Endodermal cell (in vitro differentiated cells): ENCODE measurements at places on chromosomes 1 and 21.

GRCh38 chr1:111197598-111198284 lies 2.7 kb downstream of the DENND2D start:
- no peaks in the 10 kb centered on the region for H3K36me3 ChIP-seq
- peaks cover 9% of the 10 kb centered on the region for H3K4me1 ChIP-seq
- no peaks in the 10 kb centered on the region for H3K27me3 ChIP-seq
- H3K4me3 ChIP-seq = no peak overlapping the region
- peak; percentile 91 for DNase-seq

DNA sequence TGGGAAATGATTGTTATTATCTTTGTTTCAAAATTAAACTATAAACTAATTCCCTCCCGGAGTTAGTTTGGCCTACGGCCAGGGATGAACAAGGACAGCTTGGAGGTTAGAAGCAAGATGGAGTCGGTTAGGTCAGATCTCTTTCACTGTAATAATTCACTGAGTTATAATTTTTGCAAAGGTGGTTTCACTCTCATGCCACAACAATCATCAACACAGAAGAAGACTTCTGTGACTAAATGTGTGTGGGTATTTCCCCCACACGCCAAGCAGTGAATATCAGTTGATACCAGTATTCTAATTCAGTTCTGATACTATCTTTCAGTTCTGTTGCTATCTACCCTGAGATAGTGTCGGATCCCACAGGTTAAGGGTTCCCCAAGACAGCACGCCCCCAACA lies 215.1 kb downstream of the S1PR1 start:
- peaks cover 41% of the 10 kb centered on the region for H3K27me3 ChIP-seq
- no peak overlapping the region for H3K27ac ChIP-seq
- DNase-seq = no peak
- no peaks in the 10 kb centered on the region for H3K4me1 ChIP-seq
- H3K4me3 ChIP-seq = no peak overlapping the region

DNA sequence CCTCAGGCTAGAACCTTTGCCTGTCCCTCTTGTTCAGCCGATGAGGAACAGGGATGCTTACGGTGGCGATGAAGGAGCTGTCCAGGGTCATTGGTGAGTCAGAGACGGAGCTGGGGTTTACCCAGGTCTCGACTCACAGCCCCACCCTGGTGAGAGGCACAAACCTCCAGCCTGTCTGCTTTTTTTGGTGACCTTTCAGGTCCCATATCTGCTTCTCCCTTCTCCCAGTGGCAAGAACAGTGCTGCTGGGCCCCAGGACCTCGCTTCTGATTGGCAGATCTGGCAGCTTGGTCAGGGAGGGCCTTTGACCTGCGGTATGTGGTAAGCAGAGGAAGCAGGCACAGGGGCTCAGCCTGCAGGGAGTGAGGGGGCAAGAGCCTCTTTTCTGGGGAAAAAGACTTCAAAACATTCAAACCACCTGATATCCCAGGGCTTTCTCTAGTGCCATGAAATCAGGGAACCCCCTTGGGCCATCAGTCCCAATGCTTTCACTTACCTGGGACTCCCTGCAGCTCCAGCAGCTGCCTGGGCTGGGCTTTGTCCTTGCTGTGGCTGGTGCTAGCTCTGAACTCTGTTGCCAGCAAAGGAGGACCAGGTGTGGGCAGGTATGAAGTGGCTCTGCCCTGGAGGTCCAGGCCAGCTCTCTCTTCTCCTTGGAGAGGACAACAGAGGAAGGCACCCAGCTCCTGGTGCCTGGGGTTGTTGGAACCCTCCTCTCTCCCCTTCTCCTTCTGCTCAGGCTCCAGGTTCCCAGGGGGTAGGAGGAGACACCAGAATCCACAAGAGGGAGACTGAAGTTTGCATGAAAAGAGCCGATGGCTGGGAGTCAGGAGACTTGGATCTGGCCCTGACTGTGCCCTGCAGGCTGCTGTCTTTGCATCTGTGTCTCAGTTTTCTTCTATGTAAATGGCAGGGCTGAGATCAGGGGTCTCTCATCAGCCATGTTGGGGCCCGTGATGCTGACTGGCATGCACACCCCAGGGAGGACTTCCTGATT lies 41.4 kb downstream of the TRIM62 start:
- H3K4me1 ChIP-seq = no peaks in the 10 kb centered on the region
- DNase-seq = peak; percentile 84
- no peaks in the 10 kb centered on the region for H3K36me3 ChIP-seq
- H3K4me3 ChIP-seq = no peak overlapping the region
- H3K27me3 ChIP-seq = no peaks in the 10 kb centered on the region
- peak overlapping the region; percentile 37 for H3K27ac ChIP-seq

DNA sequence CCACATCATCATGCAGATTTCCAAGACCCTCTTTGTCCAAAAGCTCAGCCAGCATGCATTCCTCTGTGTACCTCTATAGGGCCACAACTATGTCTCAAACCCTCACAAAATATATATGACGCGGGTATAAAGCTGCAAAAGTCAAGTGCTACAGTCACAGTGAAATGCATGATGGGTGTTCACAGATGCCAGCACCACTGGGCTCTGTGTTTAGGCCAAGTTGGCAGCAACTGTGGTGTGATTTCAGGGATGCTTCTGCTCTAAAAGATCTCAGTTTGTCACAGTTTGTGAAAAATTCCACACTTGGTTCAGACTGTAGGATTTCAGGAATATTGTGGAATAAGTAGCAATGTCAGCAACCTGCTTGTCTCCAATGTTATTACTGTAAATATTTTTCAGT lies 23.9 kb upstream of the SELP start:
- H3K27me3 ChIP-seq = no peaks in the 10 kb centered on the region
- no peaks in the 10 kb centered on the region for H3K4me1 ChIP-seq
- no peak for DNase-seq
- H3K36me3 ChIP-seq = no peaks in the 10 kb centered on the region

DNA sequence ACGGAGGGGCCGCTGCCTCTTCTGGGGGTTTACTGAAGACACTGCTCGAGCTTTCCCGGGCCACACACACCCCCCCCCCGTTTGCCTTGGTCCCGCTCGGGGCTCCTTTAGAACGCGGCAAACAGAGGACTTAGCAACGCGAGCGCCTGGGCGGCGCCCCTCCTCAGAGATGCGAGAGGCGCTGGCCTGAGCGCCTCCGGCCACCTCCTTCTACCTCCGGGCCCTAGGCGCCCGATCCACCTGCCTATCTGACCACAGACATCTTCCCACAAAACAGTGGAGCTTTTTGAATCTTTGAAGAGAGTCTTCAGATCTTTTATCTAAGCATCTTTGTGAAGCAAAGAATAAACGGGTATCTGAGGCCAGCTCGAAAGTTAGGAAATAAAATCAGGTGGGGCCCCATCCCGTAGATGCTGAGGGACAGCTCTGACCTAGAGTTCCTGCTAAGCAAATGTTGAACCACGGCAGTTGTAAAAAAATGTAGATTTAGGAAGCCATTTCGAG lies 436 bp upstream of the TTLL7 start:
- DNase-seq = peak; percentile 93
- no peaks in the 10 kb centered on the region for H3K4me1 ChIP-seq
- H3K27me3 ChIP-seq = peaks cover 75% of the 10 kb centered on the region
- H3K27ac ChIP-seq = peak overlapping the region; percentile 90
- H3K36me3 ChIP-seq = no peaks in the 10 kb centered on the region

GRCh38 chr1:246164764-246165163 lies 342.3 kb downstream of the SMYD3 start:
- H3K27me3 ChIP-seq = no peaks in the 10 kb centered on the region
- no peak overlapping the region for H3K27ac ChIP-seq
- H3K4me3 ChIP-seq = no peak overlapping the region
- no peaks in the 10 kb centered on the region for H3K4me1 ChIP-seq
- no peaks in the 10 kb centered on the region for H3K36me3 ChIP-seq
- DNase-seq = no peak

- no peak overlapping the region for H3K4me3 ChIP-seq
- H3K27ac ChIP-seq = no peak overlapping the region
- no peak for DNase-seq
- H3K27me3 ChIP-seq = no peaks in the 10 kb centered on the region
- no peaks in the 10 kb centered on the region for H3K4me1 ChIP-seq
- H3K36me3 ChIP-seq = peaks cover 5% of the 10 kb centered on the region
These were observed 38.6 kb upstream of the ETS2 start for GRCh38 chr21:38766987-38767722.

DNA sequence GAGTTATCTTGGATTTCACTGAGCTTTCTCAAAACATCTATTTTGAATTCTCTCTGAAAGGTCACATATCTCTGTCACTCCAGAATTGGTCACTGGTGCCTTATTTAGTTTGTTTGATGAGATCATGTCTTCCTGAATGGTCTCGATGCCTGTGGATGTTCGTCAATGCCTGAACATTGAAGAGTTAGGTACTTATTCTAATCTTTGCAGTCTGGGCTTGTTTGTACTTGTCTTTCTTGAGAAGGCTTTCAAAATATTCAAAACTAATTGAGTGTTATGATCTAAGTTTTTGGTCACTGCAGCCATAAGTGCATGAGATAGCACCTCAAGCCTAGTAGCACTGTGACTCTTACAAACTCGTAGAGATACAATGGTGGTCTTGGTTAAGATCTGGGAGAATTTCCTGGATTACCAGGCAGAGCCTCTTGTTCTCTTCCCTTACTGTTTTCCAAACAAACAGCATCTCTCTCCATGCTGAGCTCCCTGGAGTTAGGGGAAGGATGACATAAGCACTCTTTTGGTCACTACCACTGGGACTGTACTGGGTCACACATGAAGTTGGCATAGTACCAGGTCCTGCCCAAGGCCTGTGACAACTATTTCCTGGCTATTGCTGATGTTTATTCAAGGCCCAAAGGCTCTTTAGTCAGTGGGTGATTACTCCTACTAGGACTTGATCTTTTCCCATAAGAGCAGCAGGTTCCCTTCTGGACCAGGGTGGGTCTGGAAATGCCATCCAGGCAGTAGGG lies 25.6 kb downstream of the SLC22A15 start:
- no peak for DNase-seq
- H3K36me3 ChIP-seq = peaks cover 60% of the 10 kb centered on the region
- no peaks in the 10 kb centered on the region for H3K27me3 ChIP-seq
- H3K4me1 ChIP-seq = no peaks in the 10 kb centered on the region

GRCh38 chr1:207847116-207847515 lies 63.8 kb downstream of the CD34 start:
- H3K4me1 ChIP-seq = no peaks in the 10 kb centered on the region
- no peak for DNase-seq
- H3K27me3 ChIP-seq = no peaks in the 10 kb centered on the region
- no peak overlapping the region for H3K4me3 ChIP-seq
- no peaks in the 10 kb centered on the region for H3K36me3 ChIP-seq
- no peak overlapping the region for H3K27ac ChIP-seq

- no peak overlapping the region for H3K27ac ChIP-seq
- no peak for DNase-seq
- no peak overlapping the region for H3K4me3 ChIP-seq
- no peaks in the 10 kb centered on the region for H3K36me3 ChIP-seq
These were observed 21.4 kb upstream of the FASLG start for GRCh38 chr1:172637522-172637921.

- H3K27me3 ChIP-seq = no peaks in the 10 kb centered on the region
- H3K4me1 ChIP-seq = no peaks in the 10 kb centered on the region
- no peak overlapping the region for H3K4me3 ChIP-seq
These were observed 34.1 kb upstream of the RUNX1 start for GRCh38 chr21:35083246-35083645.

DNA sequence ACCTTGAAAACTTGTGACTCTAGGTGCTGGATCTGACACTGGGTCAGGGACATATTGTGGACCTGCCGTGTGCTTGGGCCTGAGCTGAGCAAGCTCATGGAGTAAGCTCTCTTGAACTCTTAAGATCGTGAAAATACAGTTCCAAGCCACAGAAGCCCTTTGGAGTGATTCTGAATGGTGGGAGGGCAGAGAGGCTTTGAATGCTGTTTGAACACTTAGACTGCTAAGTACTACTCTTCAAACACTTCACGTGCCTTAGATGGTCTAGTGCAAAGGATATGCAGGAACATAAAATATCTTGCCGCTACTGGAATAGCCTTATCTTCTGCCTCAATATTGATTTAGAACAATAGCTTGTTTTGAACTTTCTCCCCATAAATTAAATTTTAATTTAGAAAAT lies 21.6 kb downstream of the ROR1 start:
- H3K27me3 ChIP-seq = no peaks in the 10 kb centered on the region
- H3K4me1 ChIP-seq = peaks cover 46% of the 10 kb centered on the region
- peaks cover 16% of the 10 kb centered on the region for H3K36me3 ChIP-seq
- H3K4me3 ChIP-seq = no peak overlapping the region
- H3K27ac ChIP-seq = no peak overlapping the region

- peaks cover 4% of the 10 kb centered on the region for H3K27me3 ChIP-seq
- DNase-seq = peak; percentile 34
- peaks cover 3% of the 10 kb centered on the region for H3K4me1 ChIP-seq
- H3K27ac ChIP-seq = no peak overlapping the region
These were observed 1.7 kb upstream of the FAM89A start for GRCh38 chr1:231041719-231042261.

DNA sequence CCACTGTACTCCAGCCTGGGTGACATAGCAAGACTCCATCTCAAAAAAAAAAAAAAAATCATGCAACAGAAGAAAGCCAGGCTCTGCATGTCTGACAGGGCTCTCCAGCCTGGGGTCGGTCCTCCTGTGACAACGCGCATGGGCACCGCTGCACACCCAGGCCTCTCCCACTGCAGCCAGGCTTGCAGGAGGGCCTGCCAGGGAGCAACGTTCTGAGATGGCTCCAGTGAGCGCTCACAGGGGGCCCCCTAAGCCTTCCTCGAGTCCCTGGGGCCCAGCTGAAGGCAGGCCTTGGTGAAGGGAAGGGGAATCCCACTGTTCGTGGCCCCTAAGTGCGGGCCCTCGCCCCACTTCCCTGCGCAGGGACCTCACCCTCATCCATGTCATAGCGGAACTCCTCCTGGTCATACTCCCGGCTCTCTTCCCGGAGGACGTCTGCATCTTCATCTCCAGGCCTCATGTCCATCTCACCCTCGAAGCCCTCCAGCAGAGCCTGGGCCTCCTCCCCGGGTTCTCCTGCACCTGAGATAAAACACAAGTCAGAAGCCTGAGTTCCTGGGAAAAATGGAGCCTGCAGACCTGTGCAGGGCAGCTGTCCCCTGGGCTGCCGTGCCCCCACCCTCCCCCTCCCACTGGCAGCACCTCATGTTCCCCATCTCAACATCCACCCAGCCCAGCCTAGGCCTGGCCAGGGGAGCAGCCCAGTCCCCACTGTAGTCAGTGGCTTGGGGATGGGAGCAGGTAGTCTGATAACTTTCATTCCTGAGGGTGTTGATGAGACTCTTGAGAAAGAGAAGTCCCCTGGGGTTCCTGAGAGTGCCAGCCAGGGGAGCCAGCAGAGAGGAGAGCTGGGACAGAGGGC lies 20.3 kb downstream of the RSPH1 start:
- peak; percentile 39 for DNase-seq
- peaks cover 3% of the 10 kb centered on the region for H3K4me1 ChIP-seq
- no peaks in the 10 kb centered on the region for H3K36me3 ChIP-seq
- no peak overlapping the region for H3K27ac ChIP-seq

- H3K27me3 ChIP-seq = no peaks in the 10 kb centered on the region
- H3K4me1 ChIP-seq = no peaks in the 10 kb centered on the region
- no peak overlapping the region for H3K4me3 ChIP-seq
These were observed 48.1 kb downstream of the PRKCZ start for GRCh38 chr1:2098301-2098698.

GRCh38 chr1:37069406-37069805 lies 35.1 kb upstream of the GRIK3 start:
- no peaks in the 10 kb centered on the region for H3K4me1 ChIP-seq
- no peak overlapping the region for H3K27ac ChIP-seq
- peaks cover 4% of the 10 kb centered on the region for H3K27me3 ChIP-seq
- H3K4me3 ChIP-seq = no peak overlapping the region
- no peaks in the 10 kb centered on the region for H3K36me3 ChIP-seq

GRCh38 chr1:158720620-158721019 lies at the start of gene OR6K3:
OR6K3 (minus strand) TSS chr1:158720720; CDS start chr1:158718115, 2,605 bp downstream.
- no peaks in the 10 kb centered on the region for H3K27me3 ChIP-seq
- no peak within 1 kb of the TSS for H3K4me3 ChIP-seq
- DNase-seq = no peak
- no peaks in the 10 kb centered on the region for H3K36me3 ChIP-seq
- H3K4me1 ChIP-seq = no peaks in the 10 kb centered on the region
- no peak within 1 kb of the TSS for H3K27ac ChIP-seq
